ENCODE measurements at places on chromosomes 5 and 9. TPM values are rescaled to one million over a fixed set of nuclear protein-coding genes. Genes with fewer than 3 reads are reported as not detected.

PCDHB11 gene
- 2.9 TPM for total RNA-seq

DRD1 gene
- not detected for total RNA-seq

TMEM215 gene
- 0.13 TPM for total RNA-seq

PFN3 gene
- total RNA-seq: not detected

WDR31 gene
- total RNA-seq: 2.6 TPM

HAVCR1 gene
- total RNA-seq: not detected

PCDHGA12 gene
- total RNA-seq: 9.8 TPM

DNA sequence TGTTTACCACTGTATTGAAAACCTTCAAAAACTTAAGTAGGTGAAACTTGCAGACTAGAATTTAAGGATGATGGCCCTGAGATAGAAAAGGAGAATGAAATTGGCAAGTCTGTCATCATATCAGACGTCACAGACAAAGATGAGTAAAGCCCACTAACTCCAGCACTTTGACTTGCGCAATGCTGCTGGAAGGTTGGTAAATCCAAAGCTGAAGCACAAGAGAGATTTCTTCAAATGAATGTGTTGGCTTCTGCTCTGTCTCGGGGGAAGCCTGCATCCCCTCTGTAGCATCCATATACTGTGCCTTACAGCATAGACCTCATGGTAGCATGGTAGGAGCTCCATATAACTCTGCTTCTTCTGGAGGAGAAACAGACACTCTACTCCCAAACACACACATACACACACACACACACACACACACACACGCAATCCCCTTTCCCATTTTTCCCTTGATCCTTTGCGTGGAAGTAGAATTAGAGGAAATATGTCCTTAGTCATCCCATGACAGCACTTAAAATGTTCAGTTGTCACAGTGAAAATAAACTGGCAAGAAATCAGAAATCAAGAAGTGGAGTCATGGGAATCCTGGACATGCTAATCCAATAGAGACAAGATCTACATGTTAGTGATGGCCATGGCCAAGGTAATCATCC, 241.5 kb downstream of the NR3C1 start:
- no peaks in the 10 kb centered on the region for H3K27me3 ChIP-seq
- no peak overlapping the region for H3K4me3 ChIP-seq
- peaks cover 3% of the 10 kb centered on the region for H3K4me1 ChIP-seq

- no peak overlapping the region for H3K27ac ChIP-seq
- no peaks in the 10 kb centered on the region for H3K4me1 ChIP-seq
- no peaks in the 10 kb centered on the region for H3K27me3 ChIP-seq
- H3K4me3 ChIP-seq: no peak overlapping the region
- H3K36me3 ChIP-seq: no peaks in the 10 kb centered on the region
Measured at GRCh38 chr5:89289604-89290003, 406.6 kb upstream of the MEF2C start.

DNA sequence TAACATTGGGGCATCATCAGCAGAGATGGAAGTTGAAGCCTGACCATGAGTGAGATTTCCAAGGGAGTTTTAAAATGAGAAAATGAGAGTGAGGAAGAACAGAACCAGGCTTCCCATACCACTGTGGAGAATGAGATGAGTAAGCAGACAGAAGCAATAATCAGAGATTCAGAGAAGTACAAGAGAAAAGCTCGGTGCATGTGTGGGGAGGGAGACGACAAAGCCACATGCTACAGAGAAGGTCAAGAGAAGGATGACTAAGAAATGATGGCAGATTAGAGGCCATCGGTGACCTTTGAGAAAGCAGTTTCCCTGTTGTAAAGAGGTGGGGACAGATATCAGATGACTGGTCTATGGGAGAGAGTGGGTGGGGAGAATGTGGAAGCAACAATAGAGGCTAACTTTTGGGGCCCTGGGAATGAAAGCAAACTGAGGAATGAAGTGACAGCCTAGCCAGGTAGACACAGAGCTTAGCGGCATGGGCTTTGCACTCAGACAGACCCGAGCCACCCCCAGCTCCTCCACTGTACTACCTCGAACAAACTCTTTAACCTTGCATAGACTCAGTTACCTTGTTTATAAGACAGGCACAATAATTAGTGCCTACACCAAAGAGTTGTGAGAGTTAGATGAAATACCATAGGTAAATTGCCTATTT, 207.7 kb downstream of the PIK3R1 start:
- H3K27me3 ChIP-seq: no peaks in the 10 kb centered on the region
- H3K4me1 ChIP-seq: peaks cover 4% of the 10 kb centered on the region
- no peak for ATAC-seq
- no peaks in the 10 kb centered on the region for H3K36me3 ChIP-seq
- H3K4me3 ChIP-seq: no peak overlapping the region

DNA sequence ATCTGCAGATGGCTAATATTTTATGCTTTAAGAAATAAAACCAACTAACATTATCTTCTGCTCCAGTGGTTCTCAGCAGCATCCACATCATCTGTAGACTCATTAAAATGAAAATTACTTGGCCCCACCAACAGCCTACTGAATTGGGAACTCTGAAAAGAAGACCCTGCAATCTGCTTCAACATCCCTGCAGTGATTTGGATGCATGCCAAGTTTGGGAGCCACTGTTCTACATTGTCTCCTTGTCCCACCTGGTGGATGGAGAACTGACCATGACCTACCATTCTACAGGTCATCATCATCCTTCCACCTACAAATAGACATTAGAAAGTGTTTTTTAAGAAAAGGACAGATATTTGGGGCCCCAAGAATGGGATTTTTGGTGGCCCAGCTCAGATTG, 71.1 kb downstream of the ACER2 start:
- no peaks in the 10 kb centered on the region for H3K4me1 ChIP-seq
- H3K27me3 ChIP-seq: peaks cover 4% of the 10 kb centered on the region
- H3K27ac ChIP-seq: no peak overlapping the region
- H3K36me3 ChIP-seq: no peaks in the 10 kb centered on the region
- H3K4me3 ChIP-seq: no peak overlapping the region

- H3K4me3 ChIP-seq: no peak overlapping the region
- H3K36me3 ChIP-seq: no peaks in the 10 kb centered on the region
- H3K27ac ChIP-seq: no peak overlapping the region
- H3K27me3 ChIP-seq: no peaks in the 10 kb centered on the region
Measured at GRCh38 chr9:8627976-8628679, 828.5 kb upstream of the DMAC1 start.

DNA sequence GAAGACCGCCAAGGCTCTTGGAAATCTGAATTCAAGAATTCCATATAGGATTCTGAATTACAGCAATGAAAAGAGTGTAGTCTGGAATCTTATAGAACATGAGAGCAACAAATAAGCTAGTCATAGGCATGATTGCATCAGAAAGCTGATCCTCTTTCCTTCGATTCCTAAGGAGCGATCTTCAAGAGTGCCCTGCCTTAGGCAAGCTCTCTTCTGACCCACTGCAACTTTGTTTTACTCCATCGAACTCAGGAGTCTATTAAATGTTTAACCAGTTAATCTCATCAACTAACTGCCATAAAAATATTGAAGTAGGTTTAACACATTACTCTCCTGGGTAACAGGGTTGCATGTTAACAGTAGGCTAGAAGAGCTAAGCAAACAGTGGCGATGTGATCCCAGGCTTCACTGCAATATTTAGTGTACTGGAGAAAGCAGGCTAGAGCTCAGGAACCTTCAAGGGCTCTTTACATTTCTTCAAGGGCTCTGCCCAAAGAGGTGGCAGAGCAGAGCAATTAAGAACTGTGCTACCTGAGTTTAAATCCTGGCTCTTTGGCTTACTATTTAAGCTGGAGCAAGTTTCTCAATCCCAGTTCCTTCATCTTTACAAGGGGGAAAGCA, 146.3 kb downstream of the RORB start:
- no peaks in the 10 kb centered on the region for H3K27me3 ChIP-seq
- H3K4me3 ChIP-seq: no peak overlapping the region

DNA sequence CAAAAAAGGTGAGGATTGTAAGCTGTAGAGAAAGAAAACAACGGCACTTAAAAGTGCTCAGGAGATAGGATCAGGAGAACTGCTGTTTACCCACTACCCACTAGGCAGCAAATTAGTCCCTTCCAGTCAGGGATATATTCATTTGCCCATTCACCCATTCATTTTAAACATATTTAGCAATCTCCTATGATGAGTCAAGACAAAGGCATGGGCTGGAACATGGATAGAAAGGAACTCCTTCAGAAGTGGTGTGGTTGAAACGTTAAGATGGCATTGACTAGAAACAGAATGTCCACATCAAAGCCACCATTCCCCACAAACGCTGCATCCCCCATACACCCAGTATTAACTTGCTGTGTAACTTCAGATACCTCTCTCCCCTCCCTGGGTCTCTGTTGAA, 225.7 kb downstream of the ASTN2 start:
- H3K27me3 ChIP-seq: peaks cover 9% of the 10 kb centered on the region
- no peaks in the 10 kb centered on the region for H3K4me1 ChIP-seq
- H3K36me3 ChIP-seq: no peaks in the 10 kb centered on the region
- no peak for ATAC-seq
- H3K27ac ChIP-seq: no peak overlapping the region

GRCh38 chr5:97242341-97242740, 59.3 kb upstream of the RIOK2 start:
- H3K4me1 ChIP-seq: peaks cover 4% of the 10 kb centered on the region
- H3K27ac ChIP-seq: no peak overlapping the region
- no peak for ATAC-seq

- no peaks in the 10 kb centered on the region for H3K4me1 ChIP-seq
- H3K4me3 ChIP-seq: no peak overlapping the region
- no peak for ATAC-seq
- H3K27me3 ChIP-seq: no peaks in the 10 kb centered on the region
- no peak overlapping the region for H3K27ac ChIP-seq
- no peaks in the 10 kb centered on the region for H3K36me3 ChIP-seq
Measured at GRCh38 chr5:101543780-101544179, 640.7 kb upstream of the ST8SIA4 start.

DNA sequence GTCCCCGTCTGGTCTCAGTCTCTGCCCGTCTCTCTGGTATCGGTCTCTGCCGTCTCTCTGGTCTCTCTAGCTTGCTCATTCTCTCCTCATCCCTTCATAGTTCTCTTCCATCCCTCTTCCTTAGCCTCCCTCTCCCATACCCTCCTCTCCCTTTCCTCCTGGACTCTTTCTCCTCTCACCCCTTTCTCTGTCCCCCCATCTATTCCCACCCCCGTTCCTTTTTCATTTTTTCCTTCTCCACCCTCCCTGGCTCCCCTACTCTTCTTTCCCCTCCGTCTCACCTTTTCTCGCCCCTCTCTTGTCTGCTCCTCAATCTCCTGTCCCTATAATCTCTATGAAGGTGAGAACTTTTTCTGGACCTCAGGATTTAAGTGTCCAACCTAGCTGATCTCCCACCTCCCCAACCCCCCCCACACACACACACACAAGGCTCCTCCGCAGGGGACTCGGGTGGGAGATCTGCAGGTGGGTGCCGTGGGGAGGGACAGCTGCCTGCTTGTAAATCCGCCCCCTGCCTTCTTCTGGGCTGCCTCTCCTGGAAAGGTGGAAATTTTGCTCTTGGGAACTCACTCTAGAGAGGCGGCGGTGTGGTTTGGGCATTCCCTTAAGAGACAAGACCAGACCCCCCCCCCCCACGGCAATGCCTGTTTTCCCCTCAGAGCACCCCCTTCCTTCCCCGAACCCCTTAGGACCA, 953 bp downstream of the UBE2QL1 start:
- peaks cover 60% of the 10 kb centered on the region for H3K27me3 ChIP-seq
- no peak overlapping the region for H3K4me3 ChIP-seq
- no peak for ATAC-seq
- H3K27ac ChIP-seq: no peak overlapping the region
- no peaks in the 10 kb centered on the region for H3K4me1 ChIP-seq

DNA sequence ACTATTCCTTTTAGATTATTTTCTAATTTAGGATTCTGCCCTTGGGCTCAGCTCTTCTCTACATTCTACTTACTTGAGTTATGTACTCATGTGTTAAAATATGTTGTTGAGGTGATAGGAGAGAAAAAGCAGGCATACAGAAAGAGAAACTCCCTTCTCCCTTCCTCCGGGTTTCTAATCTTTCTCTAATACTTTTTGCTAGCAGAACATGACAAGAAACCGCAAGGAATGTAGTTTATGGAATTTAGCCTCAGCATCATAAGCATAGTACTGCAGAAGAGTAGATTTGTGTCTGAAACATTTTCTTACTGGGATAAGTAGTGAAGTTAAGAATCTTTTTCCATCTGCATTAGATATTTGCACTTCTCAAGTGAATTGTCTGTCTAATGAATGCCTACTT, 139.5 kb upstream of the CYLC2 start:
- no peak for ATAC-seq
- H3K27me3 ChIP-seq: no peaks in the 10 kb centered on the region
- H3K4me3 ChIP-seq: no peak overlapping the region
- H3K4me1 ChIP-seq: no peaks in the 10 kb centered on the region

- peaks cover 39% of the 10 kb centered on the region for H3K27me3 ChIP-seq
- H3K4me1 ChIP-seq: no peaks in the 10 kb centered on the region
- peak; percentile 82 for ATAC-seq
- H3K27ac ChIP-seq: peak within 1 kb of the TSS; percentile 92
- no peaks in the 10 kb centered on the region for H3K36me3 ChIP-seq
- H3K4me3 ChIP-seq: peak within 1 kb of the TSS; percentile 52
Measured at GRCh38 chr5:115816226-115817081, at the start of gene CDO1. TSS of gene CDO1 (minus strand) at chr5:115816659. CDS start at chr5:115816397, 262 bp downstream.

- ATAC-seq: no peak
- no peaks in the 10 kb centered on the region for H3K36me3 ChIP-seq
- H3K4me1 ChIP-seq: no peaks in the 10 kb centered on the region
- no peak overlapping the region for H3K4me3 ChIP-seq
- H3K27ac ChIP-seq: peak overlapping the region; percentile 10
Measured at GRCh38 chr5:172599204-172599567, 41.9 kb upstream of the NEURL1B start.

- H3K4me3 ChIP-seq: no peak overlapping the region
- H3K4me1 ChIP-seq: no peaks in the 10 kb centered on the region
Measured at GRCh38 chr5:154403234-154403633, 42.6 kb upstream of the SAP30L start.

- no peaks in the 10 kb centered on the region for H3K36me3 ChIP-seq
- no peak overlapping the region for H3K4me3 ChIP-seq
- no peak for ATAC-seq
- H3K27ac ChIP-seq: no peak overlapping the region
Measured at GRCh38 chr5:178327446-178327845, 94.8 kb upstream of the PHYKPL start.

- no peaks in the 10 kb centered on the region for H3K36me3 ChIP-seq
- peaks cover 24% of the 10 kb centered on the region for H3K4me1 ChIP-seq
- H3K27ac ChIP-seq: peak overlapping the region; percentile 57
- no peaks in the 10 kb centered on the region for H3K27me3 ChIP-seq
- ATAC-seq: no peak
Measured at GRCh38 chr9:68780720-68781119, 75.7 kb downstream of the PIP5K1B start.

Measured in gastroesophageal sphincter (tissue), 4 donors.